ENCODE measurements at places on chromosomes 4 and X.

- no peak for DNase-seq
Observed at GRCh38 chrX:24876530-24877287, 139.1 kb downstream of the ARX start.

- DNase-seq: no peak
Observed at GRCh38 chr4:158704274-158704673, 18.9 kb downstream of the PPID start.

- no peak for DNase-seq
Observed at GRCh38 chrX:41822892-41823291, 98.9 kb downstream of the GPR82 start.

GRCh38 chrX:111402344-111402743 is 9.6 kb downstream of the DCX start:
- DNase-seq: no peak

DNA sequence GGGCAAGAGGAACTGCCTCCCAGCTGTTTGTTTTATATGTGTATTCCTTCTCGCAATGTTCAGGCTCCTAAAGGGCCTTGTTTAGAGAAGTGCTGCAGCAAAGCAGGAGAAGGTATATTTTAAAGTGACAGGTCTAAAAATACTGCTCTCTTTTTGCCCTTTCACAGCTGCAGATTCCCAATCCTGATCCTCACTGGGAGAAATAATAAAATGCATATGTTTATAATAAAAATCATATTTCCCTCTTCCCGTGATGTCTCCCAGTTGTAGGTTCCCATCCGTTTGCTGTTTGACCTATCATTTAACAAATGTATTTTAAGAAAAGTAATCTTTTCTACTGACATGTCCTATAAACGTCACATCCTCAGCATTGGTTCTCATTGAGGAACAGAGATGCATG is 62.7 kb upstream of the GPC4 start:
- DNase-seq: no peak

DNA sequence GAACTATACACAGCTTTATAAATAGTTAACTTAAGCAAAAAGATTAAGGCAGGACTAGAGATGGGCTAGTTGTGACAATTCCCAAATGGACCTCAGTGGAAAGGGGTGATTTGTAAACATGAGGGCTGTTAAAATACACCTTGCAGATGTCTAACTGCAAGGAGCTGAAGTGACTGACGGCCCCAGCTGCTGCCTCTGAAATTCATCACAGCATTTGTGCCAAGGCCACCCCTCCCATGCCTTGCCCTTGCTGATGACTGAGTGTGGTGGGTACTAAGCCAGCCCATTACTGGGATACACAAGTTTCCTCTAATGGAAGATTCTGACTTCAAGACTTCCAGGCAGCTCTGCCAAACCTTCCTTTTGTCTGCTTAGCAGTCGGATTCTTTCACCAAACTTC is 23.7 kb upstream of the EGFL6 start:
- no peak for DNase-seq
